ENCODE measurements at places on chromosomes 7 and 10. TPM values are rescaled to one million over a fixed set of nuclear protein-coding genes. Genes with fewer than 3 reads are reported as not detected.

DNA sequence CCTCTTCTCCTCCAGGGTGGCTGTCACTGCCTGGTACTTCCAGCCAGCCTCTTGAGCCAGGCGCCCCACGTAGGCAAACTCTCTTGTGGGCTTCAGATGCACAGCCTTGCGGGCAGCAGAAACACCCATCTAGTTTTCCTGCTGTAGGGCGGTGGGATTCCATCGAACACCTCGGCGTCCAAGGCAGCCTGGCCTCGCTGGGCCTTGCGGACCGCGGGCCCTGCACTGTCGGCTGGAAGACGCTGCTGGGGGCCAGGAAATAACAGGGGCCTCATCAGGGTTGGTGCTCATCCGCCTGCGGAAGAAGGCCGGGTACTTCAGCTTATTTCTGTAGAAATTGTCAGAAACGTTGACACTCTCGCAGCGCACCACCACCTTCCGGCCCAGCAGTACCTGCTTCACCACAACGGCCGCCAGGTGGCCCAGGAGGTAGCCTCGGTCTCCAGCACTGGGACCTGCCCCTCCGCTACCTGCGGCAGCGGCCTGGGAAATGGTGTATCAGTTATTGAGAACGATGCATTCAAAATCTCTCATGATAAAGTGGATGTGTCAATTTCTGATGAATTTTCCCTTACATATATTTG lies 61.1 kb downstream of the WDFY4 start:
- H3K27me3 ChIP-seq: no peaks in the 10 kb centered on the region
- DNase-seq: no peak
- H3K4me1 ChIP-seq: no peaks in the 10 kb centered on the region
- H3K27ac ChIP-seq: no peak overlapping the region

DNA sequence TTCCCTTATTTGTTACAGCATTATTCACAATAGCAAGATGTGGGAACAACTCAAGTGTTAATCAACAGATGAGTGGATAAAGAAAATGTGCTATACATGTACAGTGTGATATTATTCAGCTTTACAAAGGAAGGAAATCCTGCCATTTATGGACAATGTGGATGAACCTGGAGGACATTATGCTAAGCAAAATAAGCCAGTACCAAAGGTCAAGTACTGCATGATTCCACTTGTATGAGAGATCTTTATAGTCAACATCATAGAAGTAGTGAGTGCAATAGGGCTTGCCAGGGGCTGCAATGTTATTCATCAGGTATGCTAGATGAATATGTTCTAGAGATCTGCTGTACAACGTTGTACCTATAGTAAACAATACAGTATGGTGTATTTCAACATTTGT lies 138.5 kb upstream of the AGR3 start:
- H3K36me3 ChIP-seq: no peaks in the 10 kb centered on the region
- no peaks in the 10 kb centered on the region for H3K27me3 ChIP-seq
- no peak for DNase-seq
- no peak overlapping the region for H3K4me3 ChIP-seq
- peaks cover 16% of the 10 kb centered on the region for H3K4me1 ChIP-seq

DNA sequence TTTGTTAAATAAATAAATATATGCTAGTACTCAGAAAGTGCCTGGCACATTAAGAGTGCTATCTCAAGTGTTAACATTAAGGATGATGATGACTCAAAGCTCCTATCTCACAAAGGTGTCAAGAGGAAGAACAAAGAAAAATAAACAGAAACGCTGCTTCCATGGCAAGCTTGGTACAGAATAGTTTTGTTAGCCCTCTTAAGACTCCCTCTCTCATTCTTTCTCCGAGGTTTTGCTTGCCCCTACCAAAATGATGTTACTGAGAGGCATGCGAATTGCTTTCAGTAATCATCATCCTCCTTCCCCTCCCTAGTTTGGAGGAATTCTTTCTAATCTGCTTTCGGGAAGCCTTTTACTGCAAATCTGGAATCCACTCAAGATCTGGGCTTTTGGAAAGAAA lies 96.7 kb downstream of the SORCS1 start:
- H3K27me3 ChIP-seq: no peaks in the 10 kb centered on the region
- H3K27ac ChIP-seq: no peak overlapping the region
- no peak for DNase-seq
- no peaks in the 10 kb centered on the region for H3K36me3 ChIP-seq
- H3K4me1 ChIP-seq: no peaks in the 10 kb centered on the region

- no peaks in the 10 kb centered on the region for H3K36me3 ChIP-seq
- H3K27me3 ChIP-seq: no peaks in the 10 kb centered on the region
Observed at GRCh38 chr10:119412244-119413092, 130.1 kb downstream of the RGS10 start.

- no peak overlapping the region for H3K4me3 ChIP-seq
- H3K27me3 ChIP-seq: no peaks in the 10 kb centered on the region
- DNase-seq: no peak
Observed at GRCh38 chr10:77004917-77005564, 632.6 kb downstream of the KCNMA1 start.

Gene TFPI2
- total RNA-seq: 0.96 TPM

DNA sequence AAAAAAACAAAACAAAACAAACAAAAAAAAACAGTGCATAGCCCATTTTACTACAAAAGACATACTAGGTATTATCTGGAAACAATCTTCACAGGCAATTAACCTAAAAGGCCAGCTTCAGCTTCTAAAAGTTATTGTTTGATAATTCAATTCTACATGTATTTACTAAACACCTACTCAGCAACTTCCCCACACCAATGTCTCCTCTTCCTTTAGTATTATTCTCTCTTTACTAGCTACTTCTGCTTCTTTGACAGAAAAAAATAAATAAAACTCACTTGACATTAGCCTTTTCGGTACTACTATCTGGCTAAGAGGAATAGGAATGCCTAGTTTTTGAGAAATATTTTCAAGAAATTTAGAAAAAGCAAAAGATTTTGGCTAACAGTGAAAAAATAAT lies 2.8 kb downstream of the TM9SF3 start:
- H3K4me3 ChIP-seq: peak overlapping the region; percentile 38
- no peak for DNase-seq
- H3K36me3 ChIP-seq: peaks cover 5% of the 10 kb centered on the region
- no peaks in the 10 kb centered on the region for H3K27me3 ChIP-seq
- no peak overlapping the region for H3K27ac ChIP-seq
- H3K4me1 ChIP-seq: peaks cover 57% of the 10 kb centered on the region

GRCh38 chr7:131934452-131934851 lies 378.0 kb upstream of the PODXL start:
- H3K36me3 ChIP-seq: no peaks in the 10 kb centered on the region
- DNase-seq: no peak

- DNase-seq: no peak
- H3K4me3 ChIP-seq: no peak overlapping the region
- H3K36me3 ChIP-seq: no peaks in the 10 kb centered on the region
- no peaks in the 10 kb centered on the region for H3K4me1 ChIP-seq
Observed at GRCh38 chr10:16259726-16260125, 177.1 kb upstream of the PTER start.

Gene MRPL32
- total RNA-seq: 37.6 TPM

Gene WEE2
- not detected for total RNA-seq

Gene SNX8
- total RNA-seq: 7.3 TPM

Gene TAS2R3
- total RNA-seq: 0.59 TPM

DNA sequence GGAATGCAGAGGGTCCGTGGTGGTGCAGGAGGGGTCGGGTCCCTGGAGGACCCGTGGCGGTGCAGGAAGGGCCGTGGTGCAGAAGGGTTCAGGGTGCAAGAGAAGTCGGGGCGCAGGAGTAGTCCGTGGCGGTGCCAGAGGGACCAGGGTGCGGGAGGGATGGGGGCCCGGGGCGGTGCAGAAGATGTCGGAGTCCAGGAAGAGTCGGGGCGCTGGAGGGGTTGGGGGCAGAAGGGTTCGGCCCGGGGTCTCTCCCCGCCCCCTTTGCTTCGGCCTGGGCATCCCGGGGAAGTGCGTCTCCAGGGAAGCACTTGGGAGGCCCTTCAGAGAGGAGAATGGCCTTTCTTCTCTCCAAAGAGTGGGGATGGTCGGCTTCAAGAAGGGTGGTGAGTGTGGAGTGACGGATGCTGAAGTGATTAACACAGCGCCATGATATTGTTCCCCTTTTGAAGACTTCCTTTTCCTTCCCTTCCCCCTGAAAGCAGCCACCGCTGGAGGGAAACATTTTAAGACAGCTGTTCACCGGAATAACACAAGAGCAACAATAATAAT lies 997 bp downstream of the WDR37 start:
- H3K27me3 ChIP-seq: no peaks in the 10 kb centered on the region
- no peak for DNase-seq
- H3K4me1 ChIP-seq: peaks cover 55% of the 10 kb centered on the region
- H3K4me3 ChIP-seq: peak overlapping the region; percentile 84

- H3K27me3 ChIP-seq: no peaks in the 10 kb centered on the region
- H3K27ac ChIP-seq: no peak overlapping the region
- H3K36me3 ChIP-seq: peaks cover 28% of the 10 kb centered on the region
- no peak overlapping the region for H3K4me3 ChIP-seq
Observed at GRCh38 chr10:70096705-70097420, 35.8 kb downstream of the AIFM2 start.

DNA sequence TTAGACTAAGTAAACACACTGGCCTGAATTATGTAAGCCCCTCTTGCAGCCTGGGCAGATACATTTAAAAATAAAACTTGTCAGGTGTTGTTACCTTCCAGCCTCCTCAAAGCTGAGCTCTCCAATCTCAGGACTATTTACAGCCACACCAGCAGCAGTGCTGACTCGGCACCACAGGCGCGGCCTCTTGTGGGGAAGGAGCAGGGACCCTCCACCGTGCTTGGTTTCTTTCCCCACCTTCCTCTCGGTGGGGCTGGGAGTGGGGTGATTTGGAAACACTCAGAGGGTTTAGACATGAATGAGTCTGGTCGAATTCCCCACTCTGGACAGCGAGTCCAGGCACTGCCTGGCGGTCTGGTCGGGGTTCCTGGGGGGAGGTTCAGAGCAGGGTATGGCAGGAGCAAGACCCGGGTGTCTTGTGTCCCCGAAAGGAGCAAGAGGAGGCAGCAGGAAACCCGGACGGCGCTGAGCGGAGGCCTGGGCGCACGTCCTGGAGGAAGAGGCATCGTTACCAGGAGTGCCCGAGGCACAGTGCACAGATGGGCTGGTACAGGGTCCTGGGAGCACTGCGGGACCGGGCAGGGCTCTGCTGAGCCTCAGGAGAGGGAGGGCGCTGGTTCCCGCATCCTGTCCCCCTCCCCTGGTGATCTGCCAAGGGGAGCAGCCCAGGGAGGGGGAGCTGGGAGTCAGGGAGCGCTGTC lies 29.2 kb upstream of the CFAP46 start:
- H3K36me3 ChIP-seq: no peaks in the 10 kb centered on the region
- no peak overlapping the region for H3K4me3 ChIP-seq
- H3K4me1 ChIP-seq: no peaks in the 10 kb centered on the region
- H3K27me3 ChIP-seq: peaks cover 2% of the 10 kb centered on the region
- no peak for DNase-seq

DNA sequence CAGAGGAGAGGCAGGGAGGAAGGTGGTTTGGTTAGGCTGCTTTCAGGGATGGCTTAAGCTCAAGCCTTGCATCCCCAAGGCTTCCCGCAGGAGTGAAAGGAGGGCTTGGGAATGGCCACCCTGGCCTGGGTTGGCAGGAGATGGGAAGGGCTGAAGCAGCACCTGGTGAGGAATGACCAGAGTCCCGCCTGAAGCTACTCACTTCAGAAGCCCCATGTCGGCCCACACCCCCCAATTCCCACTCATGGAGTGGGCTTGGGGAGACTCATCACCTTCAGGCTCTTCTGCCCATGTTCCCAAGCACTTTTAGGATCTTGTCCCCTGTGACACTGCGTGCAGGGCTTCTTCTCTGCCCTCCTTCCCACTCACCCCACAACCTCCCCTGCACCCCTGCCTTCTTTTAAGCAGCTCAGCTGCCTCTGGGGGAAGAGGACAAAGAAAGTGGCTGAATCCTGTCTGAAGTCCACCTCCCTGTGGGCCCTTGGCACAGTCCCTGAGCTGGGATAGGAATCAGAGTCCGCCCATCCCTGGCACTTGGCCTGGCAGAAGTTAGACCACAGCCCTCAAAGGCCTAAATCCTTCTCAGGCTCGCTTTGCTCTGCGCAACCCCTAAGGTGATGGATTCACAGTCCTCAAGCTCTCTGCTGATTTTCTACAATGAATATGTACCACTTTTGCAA lies 16.5 kb downstream of the RGR start:
- DNase-seq: no peak
- no peaks in the 10 kb centered on the region for H3K36me3 ChIP-seq
- no peak overlapping the region for H3K4me3 ChIP-seq
- peaks cover 6% of the 10 kb centered on the region for H3K4me1 ChIP-seq
- H3K27me3 ChIP-seq: peaks cover 7% of the 10 kb centered on the region

DNA sequence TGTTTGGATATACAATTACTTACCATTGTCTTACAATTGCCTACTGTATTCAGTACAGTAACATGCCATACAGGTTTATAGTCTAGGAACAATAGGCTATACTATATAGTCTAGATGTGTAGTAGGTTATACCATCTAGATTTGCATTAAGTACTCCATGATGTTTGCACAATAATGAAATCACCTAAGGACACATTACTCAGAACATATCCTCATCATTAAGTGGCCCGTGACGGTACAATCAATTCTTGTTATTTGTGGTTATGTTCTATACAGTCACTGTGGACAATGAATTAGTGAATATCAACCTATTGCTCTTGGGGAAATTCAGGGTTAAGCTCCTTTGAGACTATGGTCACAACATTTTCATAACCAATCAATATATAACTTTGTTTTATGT lies 75.6 kb downstream of the MICU1 start:
- peaks cover 28% of the 10 kb centered on the region for H3K36me3 ChIP-seq
- no peak for DNase-seq
- no peaks in the 10 kb centered on the region for H3K27me3 ChIP-seq
- no peak overlapping the region for H3K4me3 ChIP-seq
- no peak overlapping the region for H3K27ac ChIP-seq
- H3K4me1 ChIP-seq: no peaks in the 10 kb centered on the region

Gene TCTN3
- total RNA-seq: 25.0 TPM

GRCh38 chr10:8331896-8332729 lies 277.6 kb downstream of the GATA3 start:
- DNase-seq: peak; percentile 96
- H3K36me3 ChIP-seq: no peaks in the 10 kb centered on the region
- peak overlapping the region; percentile 88 for H3K4me3 ChIP-seq
- peaks cover 24% of the 10 kb centered on the region for H3K4me1 ChIP-seq

DNA sequence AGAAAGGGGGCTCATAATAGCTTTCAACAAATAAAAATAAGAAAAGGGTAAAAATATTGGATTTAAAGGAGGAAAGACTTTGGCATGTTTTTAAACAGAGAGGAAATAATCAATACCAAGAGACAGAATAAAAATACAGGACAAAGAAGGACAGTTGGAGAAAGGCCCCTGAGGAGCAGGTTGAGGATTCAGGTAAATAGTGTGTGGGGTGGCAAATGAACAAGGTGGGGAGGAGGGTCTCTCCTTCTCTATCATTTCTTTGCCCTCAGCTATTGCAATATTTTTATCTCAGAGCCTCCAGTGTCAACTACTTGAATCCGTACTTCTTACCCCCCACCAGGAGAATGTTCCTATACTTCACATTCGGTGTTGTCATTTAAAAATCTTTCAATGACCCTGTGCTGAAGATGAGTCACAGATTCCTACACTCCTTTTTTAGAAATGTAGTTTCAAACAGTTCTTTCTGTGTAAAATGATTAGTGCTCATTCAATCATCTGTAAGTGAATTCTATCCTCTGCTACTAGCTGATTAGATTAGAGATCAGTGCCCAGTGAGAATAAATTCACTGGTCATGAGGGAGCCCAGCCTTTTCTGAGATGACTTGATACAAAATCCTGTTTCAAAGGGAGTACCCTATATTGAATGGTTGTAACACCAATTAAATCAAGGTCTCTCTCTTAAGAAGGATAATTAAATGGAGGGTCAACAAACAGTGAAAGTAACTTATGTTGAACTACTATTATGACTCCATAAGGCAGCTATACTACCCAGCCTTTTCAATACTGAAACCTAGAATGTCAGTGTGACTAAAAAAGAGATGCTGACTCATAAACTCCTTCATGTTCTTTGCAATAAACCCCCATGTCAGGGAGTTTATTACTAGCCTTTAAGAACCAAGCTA lies 50.4 kb upstream of the WNT16 start:
- H3K4me3 ChIP-seq: no peak overlapping the region
- H3K4me1 ChIP-seq: no peaks in the 10 kb centered on the region
- DNase-seq: no peak
- no peaks in the 10 kb centered on the region for H3K36me3 ChIP-seq

Gene LRRC61
- total RNA-seq: 10.7 TPM

All from CD4-positive, CD25-positive, alpha-beta regulatory T cell (primary cell).